ENCODE measurements at places on chromosomes 11 and 22. TPM values are rescaled to one million over a fixed set of nuclear protein-coding genes. Genes with fewer than 3 reads are reported as not detected.

PLAAT5 gene
- 6.6 TPM for polyA plus RNA-seq

TRIM22 gene
- 4.5 TPM for polyA plus RNA-seq

UQCC3 gene
- 5.8 TPM for polyA plus RNA-seq

SERPIND1 gene
- polyA plus RNA-seq = 0.28 TPM

SLC43A1 gene
- 15.1 TPM for polyA plus RNA-seq

Data from muscle of arm (tissue), 14 donors.